ENCODE measurements at places on chromosomes 7 and 10. TPM values are rescaled to one million over a fixed set of nuclear protein-coding genes. Genes with fewer than 3 reads are reported as not detected.

- no peaks in the 10 kb centered on the region for H3K4me1 ChIP-seq
- H3K36me3 ChIP-seq = no peaks in the 10 kb centered on the region
- H3K27ac ChIP-seq = no peak overlapping the region
- no peaks in the 10 kb centered on the region for H3K27me3 ChIP-seq
- no peak overlapping the region for H3K4me3 ChIP-seq
Measured at GRCh38 chr10:116907245-116907987, 58.1 kb downstream of the ENO4 start.

DNA sequence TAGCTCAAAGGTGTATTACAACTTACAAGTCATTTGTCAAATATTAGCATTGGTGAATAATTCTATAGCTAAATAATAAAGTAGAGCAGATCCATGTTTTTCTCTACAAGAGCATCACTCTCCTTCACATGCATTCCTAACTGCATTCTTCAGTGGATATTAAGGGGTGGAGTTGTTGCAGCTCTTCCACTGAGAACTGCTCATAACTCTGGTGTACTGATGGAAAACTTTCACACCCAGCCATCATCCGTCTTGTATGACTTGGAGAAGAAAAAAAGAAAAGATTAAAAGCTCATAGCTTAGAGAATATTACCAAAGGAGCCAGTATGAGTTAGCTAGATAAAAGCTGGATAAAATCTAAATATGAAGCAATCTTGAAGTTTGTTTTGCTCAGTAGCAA, 10.2 kb upstream of the FAM13C start:
- no peaks in the 10 kb centered on the region for H3K27me3 ChIP-seq
- H3K27ac ChIP-seq = no peak overlapping the region
- no peaks in the 10 kb centered on the region for H3K4me1 ChIP-seq
- no peak overlapping the region for H3K4me3 ChIP-seq
- no peaks in the 10 kb centered on the region for H3K36me3 ChIP-seq

DNA sequence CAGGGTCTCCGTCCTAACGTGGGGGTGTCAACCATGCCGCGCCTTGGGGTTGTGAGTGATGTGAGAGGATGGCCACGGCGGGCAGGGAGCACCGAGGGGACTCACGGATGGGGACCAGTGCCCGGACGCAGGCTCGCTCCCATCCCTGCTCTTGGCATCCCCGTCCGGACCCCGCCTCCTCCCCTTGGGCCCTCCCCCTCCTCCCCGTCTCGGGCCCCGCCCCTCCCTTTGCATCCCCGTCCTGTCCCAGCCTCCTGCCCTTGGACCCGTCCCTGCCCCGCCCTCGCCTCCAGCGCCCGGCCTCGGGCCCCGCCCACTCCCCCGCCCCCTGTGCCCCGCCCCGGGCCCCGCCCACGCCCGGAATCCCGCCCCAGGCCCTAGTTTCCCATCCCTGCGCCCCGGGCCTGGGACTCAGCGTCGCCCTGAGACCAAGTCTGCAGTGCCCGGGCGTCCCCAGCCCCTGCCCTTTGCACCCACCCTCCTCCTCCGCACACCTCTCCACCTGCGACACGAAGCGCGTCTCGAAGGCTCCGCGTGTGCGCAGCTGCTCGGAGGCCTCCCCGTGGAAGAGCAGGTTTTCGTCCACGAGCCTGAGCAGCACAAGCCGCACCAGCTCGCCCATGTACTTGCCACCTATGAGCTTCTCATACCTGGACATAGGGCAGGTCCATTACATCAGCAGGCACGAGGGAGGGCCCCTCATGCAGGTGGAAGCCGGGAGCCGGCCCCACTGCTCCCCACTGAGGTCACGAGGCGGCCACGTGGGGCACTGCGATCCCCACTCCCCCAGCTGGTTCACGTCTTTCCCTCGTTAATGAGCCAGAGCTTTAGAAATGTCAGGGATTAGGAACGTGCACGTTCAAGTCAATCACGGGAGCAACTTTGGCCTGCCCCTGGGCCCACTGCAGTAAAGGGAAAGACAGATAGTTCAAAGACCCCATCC, 5.1 kb upstream of the MYL7 start:
- no peak overlapping the region for H3K27ac ChIP-seq
- peaks cover 11% of the 10 kb centered on the region for H3K4me1 ChIP-seq
- H3K4me3 ChIP-seq = peak overlapping the region; percentile 45
- peak; percentile 74 for DNase-seq

GRCh38 chr10:63542835-63543575, 21.8 kb downstream of the REEP3 start:
- H3K27ac ChIP-seq = no peak overlapping the region
- H3K36me3 ChIP-seq = peaks cover 8% of the 10 kb centered on the region
- H3K4me3 ChIP-seq = no peak overlapping the region
- H3K27me3 ChIP-seq = no peaks in the 10 kb centered on the region

GRCh38 chr10:125209591-125210355, 49.4 kb upstream of the CTBP2 start:
- no peaks in the 10 kb centered on the region for H3K27me3 ChIP-seq
- no peak for DNase-seq
- H3K27ac ChIP-seq = no peak overlapping the region
- H3K4me3 ChIP-seq = no peak overlapping the region
- no peaks in the 10 kb centered on the region for H3K36me3 ChIP-seq

Gene UTF1
- total RNA-seq = not detected

Gene DOCK4
- total RNA-seq = 0.10 TPM

Gene CC2D2B
- total RNA-seq = 0.21 TPM

DNA sequence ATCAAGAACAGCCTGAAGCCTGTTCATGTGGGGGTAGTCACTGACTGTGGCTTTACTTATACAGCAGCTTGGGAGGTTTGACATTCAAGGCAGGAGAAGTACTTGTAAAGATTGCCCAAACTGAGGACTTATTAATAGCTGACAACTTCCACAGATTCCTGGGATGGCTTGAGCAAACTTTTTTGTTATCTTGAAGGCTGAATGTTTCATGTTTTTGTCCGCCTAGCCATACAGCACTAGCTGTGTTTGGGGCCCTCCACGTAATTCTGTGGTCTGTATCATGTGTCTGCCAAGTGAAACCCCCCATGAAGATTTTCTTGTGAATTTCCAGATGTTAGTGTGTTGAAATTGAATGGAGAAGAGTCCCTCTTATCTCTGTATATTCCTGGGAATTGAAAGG, 38.6 kb downstream of the FAS start:
- peaks cover 15% of the 10 kb centered on the region for H3K4me1 ChIP-seq
- H3K36me3 ChIP-seq = peaks cover 8% of the 10 kb centered on the region
- no peak overlapping the region for H3K27ac ChIP-seq
- DNase-seq = no peak

DNA sequence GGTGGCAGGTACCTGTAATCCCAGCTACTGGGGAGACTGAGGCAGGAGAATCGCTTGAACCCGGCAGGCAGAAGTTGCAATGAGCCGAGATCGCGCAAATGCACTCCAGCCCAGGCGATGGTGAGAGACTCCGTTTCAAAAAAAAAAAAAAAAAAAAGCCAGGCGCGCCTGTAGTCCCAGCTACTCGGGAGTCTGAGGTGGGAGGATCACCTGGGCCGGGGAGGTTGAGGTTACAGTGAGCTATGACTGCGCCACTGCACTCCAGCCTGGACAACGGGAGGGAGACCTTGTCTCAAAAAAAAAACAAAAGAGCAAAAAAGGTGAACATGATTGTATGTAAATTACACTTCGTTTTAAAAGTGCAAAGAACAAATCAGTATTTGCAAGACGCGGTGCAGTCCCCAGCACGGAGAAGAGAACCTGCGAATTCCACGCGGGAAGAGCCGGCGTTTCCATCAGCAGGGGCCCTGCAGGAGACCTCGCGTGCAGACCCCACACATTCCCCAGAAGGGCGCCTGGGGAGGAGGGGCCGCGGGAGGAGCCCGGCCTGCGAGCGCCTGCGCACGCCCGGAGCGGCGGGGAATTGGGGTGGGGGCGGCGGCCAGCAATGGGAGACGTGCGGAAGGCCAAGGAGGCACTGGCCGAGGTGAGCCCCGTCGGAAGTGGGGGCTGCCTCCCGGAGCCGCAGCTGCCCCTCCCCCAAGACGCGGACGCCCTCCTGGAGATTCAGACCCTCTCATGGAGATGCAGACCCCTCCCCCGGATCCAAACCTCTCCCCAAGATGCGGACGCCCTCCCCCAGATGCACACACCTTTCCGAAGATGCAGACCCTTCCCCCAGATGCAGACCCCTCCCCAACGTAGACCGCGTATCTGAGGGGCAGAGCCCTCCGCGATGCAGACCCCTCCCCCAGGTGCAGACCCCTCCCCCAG, 16.7 kb upstream of the SUN1 start:
- H3K36me3 ChIP-seq = peaks cover 9% of the 10 kb centered on the region
- peak overlapping the region; percentile 41 for H3K27ac ChIP-seq
- H3K4me3 ChIP-seq = peak overlapping the region; percentile 57
- H3K27me3 ChIP-seq = peaks cover 30% of the 10 kb centered on the region

- H3K4me3 ChIP-seq = no peak overlapping the region
- H3K4me1 ChIP-seq = no peaks in the 10 kb centered on the region
- H3K27ac ChIP-seq = no peak overlapping the region
- DNase-seq = no peak
Measured at GRCh38 chr10:29956335-29956924, 103.0 kb downstream of the JCAD start.

Gene ITGB8
- not detected for total RNA-seq

Data from activated CD8-positive, alpha-beta T cell treated with anti-CD3 and anti-CD28 coated beads, Interleukin-2, amount 10 ng/mL, durations not matched to agents 7 days and 5 days (primary cell).